Activated CD8-positive, alpha-beta T cell treated with anti-CD3 and anti-CD28 coated beads, Interleukin-2, amount 10 ng/mL, durations not matched to agents 7 days and 5 days (primary cell): ENCODE measurements at places on chromosomes 3 and 15.

DNA sequence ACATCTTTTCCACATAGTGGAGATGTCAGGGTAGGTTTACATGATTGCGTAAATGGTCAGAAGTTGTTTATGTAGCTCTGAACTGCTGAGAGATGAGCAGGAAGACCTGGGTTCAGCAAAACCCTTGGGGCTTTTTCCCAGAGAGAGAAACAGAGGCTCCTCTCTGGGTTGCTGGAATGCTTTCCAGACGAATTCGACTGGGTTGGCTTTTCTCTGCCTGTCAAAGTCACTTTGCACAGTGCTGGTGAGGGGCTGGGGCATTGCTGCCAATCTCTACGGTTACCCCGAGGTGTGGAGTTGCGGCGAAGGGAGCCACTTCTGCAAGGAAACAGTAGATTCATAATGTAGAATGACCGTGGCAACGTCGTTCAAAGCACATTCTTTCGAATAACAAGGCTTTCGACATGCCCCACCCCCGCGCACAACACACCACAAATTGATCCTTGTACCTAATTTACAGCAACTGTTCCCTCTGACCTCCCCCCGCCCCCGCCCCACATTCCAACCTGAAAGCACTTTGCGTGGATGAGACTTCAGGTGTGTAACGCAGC lies 950 bp upstream of the CNTN4 start:
- DNase-seq: no peak

DNA sequence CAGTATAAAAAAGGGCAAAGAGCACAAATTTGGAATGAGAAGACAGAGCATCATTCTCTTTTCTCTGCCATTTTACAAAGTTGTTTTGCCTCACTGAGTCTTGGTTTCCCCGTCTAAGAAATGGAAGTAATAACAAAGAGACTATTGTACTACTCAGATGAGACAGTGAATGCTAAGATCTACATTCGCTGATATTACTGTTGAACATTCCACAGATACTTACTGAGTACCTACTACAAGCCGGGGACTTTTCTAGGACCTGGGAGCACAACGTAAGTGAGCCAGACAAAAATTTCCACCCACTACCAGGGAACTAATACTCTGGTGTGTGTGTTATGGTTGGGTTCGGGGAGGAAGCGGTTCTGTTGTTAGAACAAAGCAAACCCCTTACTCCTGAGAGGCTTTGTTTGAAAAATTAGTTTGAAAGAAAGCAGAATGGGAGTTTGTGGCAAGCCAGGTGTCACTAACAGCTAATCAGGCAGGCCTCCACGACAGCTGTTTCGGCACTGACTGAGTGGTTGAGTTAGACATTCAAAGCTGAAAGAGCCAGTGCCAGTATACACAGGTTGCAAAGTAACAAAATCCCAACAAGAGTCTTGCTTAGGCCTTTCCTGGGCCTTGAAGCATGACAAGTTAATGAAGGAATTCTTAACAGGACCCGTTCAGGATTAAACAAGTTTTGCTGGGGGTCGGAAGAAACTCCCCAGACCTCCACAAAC lies 458.3 kb downstream of the EDEM1 start:
- DNase-seq: no peak

DNA sequence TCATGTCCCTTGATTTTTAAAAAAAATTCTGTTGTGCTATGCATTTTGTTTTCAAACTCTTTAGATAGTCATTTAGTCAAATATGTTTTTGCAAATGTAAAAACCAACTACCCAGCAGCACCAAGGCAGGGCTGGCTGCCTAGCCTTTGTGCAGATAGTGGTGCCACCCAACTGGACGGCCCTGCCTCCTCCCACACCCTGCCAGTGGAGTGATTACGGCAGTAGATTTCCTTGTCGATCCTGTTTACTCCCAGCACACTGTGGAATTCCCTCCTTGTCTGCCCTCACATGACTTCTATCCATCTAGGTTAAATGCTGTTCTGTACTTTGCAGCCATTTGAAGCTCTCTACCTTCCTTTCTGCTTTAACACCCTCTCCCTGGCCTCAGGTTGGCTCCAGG lies 79.4 kb upstream of the PLXNA1 start:
- no peak for DNase-seq

- DNase-seq: no peak
Observed at GRCh38 chr3:28012830-28013229, 228.6 kb upstream of the CMC1 start.

GRCh38 chr3:20046556-20046955 lies 6.3 kb downstream of the KAT2B start:
- DNase-seq: no peak
